LoVo (cell line): ENCODE measurements at places on chromosomes 7 and 10.
A peak's percentile ranks its signal among the peaks of the same experiment; 100 is the strongest.

GRCh38 chr7:3063016-3063753 lies 19.5 kb upstream of the CARD11 start:
- DNase-seq = no peak

GRCh38 chr10:58885146-58885545 lies 291.3 kb upstream of the PHYHIPL start:
- DNase-seq = no peak

- DNase-seq = peak; percentile 34
These were observed 81.0 kb downstream of the KIAA1549 start for GRCh38 chr7:138900035-138900828.

GRCh38 chr7:50728184-50728583 lies 54.5 kb downstream of the GRB10 start:
- no peak for DNase-seq

- peak; percentile 8 for DNase-seq
These were observed 147.6 kb downstream of the DIP2C start for GRCh38 chr10:541750-542371.

GRCh38 chr7:158010961-158011693 lies 576.5 kb downstream of the PTPRN2 start:
- peak; percentile 18 for DNase-seq

DNA sequence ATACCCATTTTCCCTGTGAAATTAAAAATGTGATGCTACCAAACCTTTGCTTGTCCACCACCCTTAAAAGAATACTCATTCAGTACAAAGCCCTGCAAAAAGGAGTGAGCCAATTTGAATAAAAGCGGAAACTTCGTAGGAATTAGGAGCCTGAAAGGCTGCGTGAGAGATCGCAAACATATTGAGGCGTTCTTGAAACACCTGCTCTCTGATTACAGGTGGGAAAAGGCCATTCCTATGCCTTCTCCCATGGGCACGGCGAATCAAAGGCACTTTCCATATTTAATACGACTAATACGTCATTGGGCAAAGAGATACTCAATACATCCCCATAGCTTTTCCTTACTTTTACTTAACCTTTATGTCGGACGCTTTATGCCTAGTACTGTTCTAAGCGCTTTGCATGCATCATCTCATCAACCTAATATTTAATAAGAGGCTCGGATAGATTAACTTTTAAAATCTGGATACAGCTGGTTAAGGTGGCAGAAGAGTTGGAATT lies 30.9 kb upstream of the KMT2E start:
- peak; percentile 42 for DNase-seq

- DNase-seq = peak; percentile 21
These were observed at the start of gene SFXN2 for GRCh38 chr10:102714621-102715455. Gene SFXN2, plus strand, starts transcription at chr10:102714636. Its CDS starts 12,001 bp downstream, at chr10:102726637.

GRCh38 chr7:91299952-91300775 lies 35.9 kb downstream of the FZD1 start:
- DNase-seq = no peak

- DNase-seq = no peak
These were observed 90.0 kb downstream of the MYOF start for GRCh38 chr10:93392121-93392520.

DNA sequence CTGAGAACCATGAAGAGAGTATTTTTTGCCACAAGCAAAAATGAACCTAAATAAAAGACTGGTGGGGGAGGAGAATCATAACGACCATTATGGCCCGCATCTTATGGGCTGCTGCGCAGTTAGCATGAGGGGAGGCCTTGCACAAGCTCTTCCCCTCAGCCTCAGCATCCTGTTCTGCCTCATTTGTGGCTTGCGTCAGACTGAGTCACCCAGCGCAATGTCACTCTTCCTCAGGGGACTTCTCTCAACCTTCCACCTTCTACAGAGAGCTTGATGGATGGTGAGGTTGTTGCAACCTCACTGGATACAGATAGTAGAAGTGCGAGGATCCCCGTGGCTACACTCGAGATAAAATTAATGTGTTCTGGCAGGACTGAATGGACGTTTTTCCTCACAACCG lies 16.8 kb upstream of the GPR15LG start:
- DNase-seq = no peak

- DNase-seq = no peak
These were observed 96.9 kb upstream of the ZNF438 start for GRCh38 chr10:31128536-31128935.

GRCh38 chr10:86684331-86685097 lies 16.2 kb downstream of the LDB3 start:
- DNase-seq = no peak

GRCh38 chr10:108632144-108632543 lies 1291.2 kb downstream of the XPNPEP1 start:
- DNase-seq = no peak

GRCh38 chr7:30913821-30914515 lies 2.3 kb downstream of the AQP1 start:
- DNase-seq = no peak

DNA sequence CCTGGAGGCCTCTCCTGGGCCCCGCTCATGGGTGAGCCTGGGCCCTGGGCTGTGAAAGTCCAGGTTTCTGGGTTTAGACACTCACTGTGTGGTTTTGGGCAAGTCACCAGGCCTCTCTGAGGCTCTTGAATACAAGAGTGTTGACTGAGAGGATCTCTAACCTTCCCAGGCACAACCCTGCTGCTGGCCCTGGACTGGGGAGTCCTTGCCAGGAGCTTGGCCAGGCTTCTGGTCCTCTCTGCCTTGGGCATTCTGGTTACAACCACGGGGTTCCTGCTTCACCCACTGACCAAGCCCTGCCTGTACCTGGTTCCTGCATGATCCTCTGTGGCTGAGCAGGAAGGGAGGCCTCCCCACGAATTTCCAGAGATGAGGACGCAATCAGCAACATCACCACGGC lies 63.6 kb upstream of the COL13A1 start:
- no peak for DNase-seq

- DNase-seq = no peak
These were observed 145.7 kb upstream of the SH2B2 start for GRCh38 chr7:102140952-102141370.

DNA sequence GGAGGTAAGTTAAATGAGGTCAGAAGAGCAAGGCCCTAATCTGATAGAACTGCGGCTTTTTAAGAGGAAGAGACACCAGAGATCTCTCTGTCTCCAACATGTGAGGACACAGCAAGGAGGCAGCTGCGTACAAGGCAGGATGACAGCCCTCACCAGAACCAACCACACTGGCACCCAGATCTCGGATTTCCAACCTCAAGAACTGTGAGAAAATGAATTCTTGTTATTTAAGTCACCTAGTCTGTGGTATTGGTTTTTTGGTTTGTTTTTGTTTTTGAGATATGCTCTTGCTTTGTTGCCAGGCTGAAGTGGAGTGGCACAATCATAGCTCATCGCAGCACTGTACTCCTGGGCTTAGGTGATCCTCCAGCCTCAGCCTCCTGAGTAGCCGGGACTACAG lies 127.2 kb downstream of the DLG5 start:
- no peak for DNase-seq

DNA sequence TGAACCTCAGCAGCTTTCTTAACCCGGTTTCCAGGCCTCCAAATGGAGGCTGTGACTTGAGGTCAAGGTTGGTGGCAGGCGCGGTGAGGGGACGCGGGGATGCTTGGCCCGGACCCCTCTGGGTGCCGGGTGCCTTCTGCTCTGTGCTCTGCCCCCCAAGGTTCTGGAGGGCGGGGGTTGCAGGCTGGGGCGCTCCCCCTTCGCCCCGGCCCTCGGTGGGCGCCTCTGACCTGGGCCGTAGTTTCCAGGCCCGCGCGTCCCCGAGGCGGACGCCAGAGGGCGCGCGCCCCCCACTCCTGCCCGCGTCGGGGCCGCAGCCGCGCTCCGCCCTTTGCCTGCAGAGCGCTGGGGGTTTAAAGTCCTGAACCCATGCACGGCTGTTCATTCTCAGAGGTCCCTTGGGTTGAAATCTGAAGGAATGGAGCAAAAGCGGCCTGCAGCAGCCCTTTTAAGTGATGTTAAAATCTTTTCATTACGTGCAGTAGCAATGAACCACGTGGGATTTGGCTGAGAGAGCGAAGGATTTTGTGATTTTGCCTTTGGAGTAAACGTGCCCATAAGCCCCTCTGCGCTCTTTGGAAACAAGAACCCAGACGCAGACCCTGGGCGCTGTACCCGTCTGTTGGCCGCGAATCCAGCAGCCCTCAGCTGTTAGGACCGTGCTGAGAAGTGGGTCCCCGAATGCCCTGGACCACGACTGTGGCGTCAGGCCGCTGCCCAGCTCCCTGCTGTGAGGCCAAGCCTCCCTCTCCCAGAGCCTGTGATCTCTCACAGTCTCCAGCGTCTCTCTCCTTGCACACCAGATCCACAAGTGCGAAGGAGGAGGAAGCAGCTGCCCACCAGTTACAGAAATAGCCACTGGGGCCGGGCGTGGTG lies 135.0 kb downstream of the ACTR3B start:
- DNase-seq = peak; percentile 15

DNA sequence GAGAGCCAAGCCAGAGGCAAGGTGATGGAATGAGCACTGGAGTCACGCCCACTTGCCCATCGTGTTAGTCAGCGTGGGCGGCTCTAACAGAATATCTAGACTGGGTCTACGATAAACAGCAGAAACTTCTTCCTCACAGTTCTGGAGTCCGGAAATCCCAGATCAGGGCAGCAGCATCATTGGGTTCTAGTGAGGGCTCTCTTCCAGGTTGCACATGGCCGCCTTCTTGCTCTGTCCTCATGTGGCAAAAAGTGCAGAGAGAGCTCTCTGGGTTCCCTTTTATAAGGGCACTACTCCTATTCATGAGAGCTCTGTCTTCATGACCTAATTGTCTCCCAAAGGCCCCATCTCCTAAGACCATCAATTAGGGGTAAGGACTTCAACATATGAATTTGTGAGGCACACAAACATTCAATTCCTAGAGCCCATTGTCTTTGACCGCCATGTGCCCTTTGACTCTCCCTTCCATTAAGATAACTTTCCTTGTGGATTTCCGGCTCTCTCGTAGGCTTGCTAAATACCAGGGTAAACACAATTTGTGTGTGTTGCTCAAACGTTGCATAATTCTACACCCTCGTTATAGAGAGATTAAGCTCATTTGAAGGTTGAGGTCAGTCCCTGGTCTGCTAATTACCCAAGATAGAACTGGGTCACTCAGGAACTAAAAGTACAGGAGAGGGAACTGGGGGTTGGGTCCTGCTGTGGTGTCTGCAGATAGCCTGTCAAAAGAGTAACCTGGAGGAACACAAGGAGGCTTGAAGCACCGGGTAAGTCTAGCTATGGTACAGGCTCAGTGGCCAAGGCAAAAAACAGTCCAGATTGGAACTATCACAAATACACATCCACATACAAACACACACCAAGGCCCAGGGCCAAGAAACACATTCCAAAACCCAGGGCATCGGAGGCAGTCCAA lies 28.7 kb upstream of the USP6NL start:
- DNase-seq = no peak

DNA sequence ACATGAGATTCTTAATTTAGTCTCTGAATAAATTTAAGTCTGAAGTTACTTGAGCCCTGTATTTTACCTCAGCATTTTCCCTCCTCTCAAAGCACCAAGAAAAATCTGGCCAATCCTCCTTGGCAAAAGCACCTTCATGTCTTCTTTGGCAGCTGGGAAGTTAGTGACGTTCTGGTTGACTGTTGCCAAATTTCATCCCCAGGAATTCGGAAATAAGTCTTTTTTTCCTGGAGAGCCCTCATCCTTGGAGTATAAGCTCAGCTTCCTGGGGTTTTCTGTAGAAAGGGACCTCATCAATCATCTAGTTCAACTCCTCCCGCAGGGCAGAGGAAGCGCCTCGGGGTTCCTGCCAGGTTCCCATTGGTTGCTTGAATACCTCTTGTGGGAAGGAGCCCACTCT lies 377.6 kb downstream of the PHTF2 start:
- DNase-seq = no peak

DNA sequence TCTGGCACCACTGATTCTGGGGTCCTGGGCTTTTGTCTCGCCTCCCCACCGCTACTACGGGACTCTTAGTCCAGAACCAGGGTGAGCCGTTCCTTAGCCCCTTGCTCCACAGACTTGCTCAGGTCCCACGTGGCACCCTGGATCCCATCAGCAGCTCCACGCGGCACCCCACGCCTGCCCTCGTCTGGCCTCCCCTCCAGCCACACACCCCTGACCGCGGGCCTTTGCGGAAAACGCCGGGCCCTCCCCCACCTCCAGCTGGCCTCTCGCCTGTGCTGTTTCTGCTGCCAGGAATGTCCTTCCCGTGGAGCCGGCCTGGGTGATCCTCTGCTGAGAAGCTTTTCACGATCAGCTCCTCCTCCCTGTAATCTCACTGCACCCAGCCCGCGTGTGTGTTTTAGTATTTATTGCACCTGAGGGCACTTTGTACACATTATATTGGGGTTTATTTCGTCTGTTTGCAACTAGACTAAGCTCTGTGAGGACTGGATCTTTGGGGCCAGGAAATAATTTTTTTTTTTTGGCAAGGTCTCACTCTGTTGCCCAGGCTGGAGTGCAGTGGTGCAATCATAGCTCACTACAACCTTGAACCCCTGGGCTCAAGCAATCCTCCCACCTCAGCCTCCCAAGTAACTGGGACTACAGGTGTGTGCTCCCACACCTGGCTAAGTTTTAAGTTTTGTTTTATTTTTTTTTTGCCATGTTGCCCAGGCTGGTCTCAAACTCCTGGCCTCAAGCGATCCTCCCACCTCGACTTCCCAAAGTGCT lies 10.5 kb upstream of the TTYH3 start:
- DNase-seq = no peak

- DNase-seq = no peak
These were observed 118.5 kb downstream of the GLRX3 start for GRCh38 chr10:130254662-130255061.

DNA sequence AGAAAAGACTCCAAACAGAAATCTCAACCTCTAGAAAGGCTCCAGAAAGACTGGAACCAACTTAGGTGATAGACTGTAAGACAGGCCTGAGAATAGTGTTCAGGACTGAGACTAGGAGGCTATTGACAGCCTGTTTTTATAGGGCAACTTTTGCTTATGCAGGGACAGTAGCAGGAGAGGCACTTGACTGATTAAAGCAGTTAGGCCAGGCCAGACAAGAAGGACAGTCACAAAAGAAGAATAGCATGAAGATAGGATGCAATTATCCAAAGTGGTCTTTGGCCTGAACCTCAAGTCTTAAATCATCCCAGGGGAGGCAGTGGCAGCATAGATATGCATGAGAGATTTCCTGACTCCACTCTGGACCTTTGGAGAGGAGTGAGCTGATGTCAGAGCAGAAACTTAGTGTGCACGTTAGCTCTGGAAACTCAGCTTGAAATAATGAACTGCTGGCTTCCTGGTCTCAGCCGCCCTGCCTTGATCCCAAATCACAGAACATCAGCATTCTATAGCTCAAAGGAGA lies 290.6 kb downstream of the SORCS3 start:
- DNase-seq = no peak

- DNase-seq = no peak
These were observed at the start of gene CCL24 for GRCh38 chr7:75813781-75814236. Gene CCL24, minus strand, starts transcription at chr7:75813806. Its CDS starts 91 bp downstream, at chr7:75813715.

- DNase-seq = no peak
These were observed 8.6 kb upstream of the CACUL1 start for GRCh38 chr10:118763202-118763988.

GRCh38 chr7:69411018-69411417 lies 187.3 kb upstream of the AUTS2 start:
- no peak for DNase-seq
